Cardiac fibroblast (primary cell): ENCODE measurements at places on chromosomes 6 and 20.
A peak's percentile ranks its signal among the peaks of the same experiment; 100 is the strongest.

DNA sequence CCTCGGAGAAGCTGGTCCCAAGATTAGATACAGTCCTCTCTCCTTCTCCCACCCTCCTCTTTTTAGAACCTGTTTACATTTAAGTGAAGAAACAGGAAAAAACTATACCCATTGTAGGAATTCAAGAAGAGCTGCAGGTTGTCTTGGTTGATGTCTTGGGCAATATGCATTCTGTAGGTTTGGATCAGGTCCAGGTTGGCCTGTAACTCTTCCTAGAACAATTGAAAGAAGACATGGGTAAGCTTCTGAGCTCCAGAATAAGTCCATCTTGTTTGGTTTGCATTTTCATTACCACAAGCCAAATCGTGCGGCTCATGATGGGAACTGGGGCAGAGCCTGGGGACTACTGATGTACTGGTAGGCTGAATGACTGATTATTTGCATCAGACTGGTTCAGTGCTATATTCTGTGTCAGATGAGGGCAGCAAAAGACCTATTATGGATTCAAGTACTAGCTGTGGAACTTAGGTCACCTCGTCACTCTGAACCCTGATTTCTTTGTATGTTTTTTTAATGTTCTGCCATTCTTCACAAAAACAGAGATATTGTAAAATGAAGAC, 20.3 kb upstream of the SLA2 start:
- peak; percentile 54 for DNase-seq

- DNase-seq, result no peak
Measured at GRCh38 chr6:766625-767024, 73.7 kb upstream of the EXOC2 start.

GRCh38 chr20:52972965-52973819, 1.0 kb downstream of the TSHZ2 start:
- no peak for DNase-seq

GRCh38 chr6:110255211-110255750, 75.1 kb downstream of the CDC40 start:
- DNase-seq, result peak; percentile 47
